WERI-Rb-1 (cell line): ENCODE measurements at places on chromosomes 7 and 10.

GRCh38 chr10:48658243-48658974 is 26.3 kb upstream of the WDFY4 start:
- DNase-seq = peak; percentile 78

GRCh38 chr7:66668677-66669076 is 40.0 kb downstream of the KCTD7 start:
- DNase-seq = no peak

GRCh38 chr7:39949971-39950472 is at the start of gene CDK13:
Gene CDK13 (plus strand): TSS chr7:39950256. CDS start chr7:39950642, 386 bp downstream.
- peak; percentile 89 for DNase-seq

DNA sequence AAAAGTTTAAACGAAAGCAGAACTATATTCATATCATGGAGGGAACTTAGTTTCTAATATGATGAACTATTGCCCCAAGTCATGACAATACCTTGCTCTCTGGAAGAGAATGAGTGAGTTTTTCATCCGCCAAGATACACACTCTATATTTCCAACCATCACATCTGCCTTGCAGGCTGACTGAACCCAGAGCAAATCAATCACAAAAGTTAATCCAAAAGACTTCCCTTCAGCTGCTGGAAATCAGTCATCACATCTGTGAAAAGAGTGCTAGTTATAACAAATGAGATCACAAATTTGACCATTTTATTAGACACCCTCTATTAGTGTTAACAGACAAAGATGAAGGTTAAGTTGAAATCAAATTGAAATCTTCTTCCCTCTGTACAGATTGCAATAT is 261.7 kb upstream of the PRKCQ start:
- DNase-seq = no peak

GRCh38 chr7:73715648-73716317 is 3.7 kb downstream of the STX1A start:
- DNase-seq = peak; percentile 56

- no peak for DNase-seq
These were observed 2.2 kb downstream of the ZNF365 start for GRCh38 chr10:62376071-62377025.

DNA sequence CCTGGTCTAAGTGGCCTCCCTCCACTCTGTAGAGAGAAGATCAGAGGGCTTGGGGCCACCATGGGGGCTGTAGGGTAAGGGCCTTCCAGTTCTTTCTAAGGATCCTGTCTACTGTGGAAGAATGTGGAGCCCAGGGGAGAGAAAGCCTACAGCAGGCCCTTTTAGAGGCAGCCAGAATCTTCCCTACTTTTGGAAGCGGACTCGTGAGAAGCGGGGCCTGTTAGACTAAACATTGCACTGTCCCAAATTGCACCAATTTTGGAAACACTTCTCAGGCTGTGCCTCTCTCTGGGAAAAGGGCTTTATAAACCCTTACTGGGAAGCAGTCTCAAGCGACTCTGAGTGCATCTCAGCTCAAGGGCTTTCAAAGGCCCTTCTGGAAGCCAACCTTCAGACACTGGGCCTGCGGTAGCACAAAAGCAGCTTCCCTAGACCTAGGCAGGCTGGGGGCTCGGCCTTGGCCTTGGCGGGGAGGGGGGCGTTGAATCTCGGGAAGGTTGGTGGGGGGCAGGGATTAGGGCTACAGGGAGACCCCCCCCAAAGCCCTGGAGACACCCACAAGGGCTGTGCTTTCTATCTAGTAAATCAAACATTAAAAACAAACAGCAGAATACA is 298.1 kb downstream of the GFRA1 start:
- no peak for DNase-seq

GRCh38 chr7:55080000-55080623 is 61.3 kb downstream of the EGFR start:
- DNase-seq = no peak

DNA sequence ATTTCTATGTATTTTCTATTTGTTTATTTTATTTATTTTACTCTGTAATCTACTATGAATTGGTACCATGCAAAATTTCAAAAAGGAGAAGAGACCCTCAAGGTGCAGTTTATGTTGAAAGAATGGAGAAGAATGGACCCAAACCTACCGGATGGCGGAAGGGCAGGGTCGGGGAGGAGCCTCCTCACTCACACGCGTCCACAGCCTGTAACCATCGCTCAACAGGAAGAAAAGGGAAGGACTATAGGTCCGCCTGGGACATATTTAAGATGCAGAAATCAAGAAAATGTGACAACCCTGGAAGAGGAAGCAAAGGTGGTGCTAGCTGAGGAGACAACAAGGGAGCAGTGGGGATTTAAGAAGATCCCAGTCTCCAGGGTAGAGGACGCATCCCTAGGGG is 158.4 kb downstream of the COBL start:
- DNase-seq = no peak

- DNase-seq = no peak
These were observed 36.4 kb downstream of the CUBN start for GRCh38 chr10:17092986-17093803.

DNA sequence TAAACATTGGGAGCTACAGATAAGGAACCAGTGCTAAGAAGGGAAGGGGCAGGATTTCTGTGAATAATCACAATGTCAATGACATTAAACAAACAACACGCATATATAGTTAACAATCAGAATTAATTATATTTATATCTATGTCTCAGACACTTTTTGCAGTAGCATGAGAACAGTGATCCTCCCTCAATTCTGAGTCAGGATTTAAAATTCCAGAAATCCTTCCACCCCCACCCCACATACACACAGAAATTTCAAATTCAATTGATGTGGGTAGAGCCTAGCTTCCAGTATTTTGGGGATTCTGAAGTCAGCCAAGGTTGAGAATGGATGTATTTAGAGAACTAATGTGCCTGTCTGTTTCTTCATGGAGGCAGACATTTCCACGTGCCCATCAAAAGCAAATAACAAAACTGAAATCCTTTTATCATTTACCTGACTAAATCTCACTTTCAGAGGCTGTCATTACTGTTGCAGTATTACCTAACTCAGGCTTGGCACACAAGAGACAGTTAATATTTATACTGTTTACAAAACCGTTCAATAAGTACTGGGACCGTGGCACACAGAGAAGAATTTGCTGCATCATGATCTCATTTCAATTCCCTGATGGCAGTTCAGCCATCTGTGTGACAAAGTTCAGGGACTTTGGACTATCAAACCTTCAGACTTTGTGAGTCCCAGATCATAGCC is 116.6 kb upstream of the PALS2 start:
- no peak for DNase-seq

- no peak for DNase-seq
These were observed 54.4 kb downstream of the STK17A start for GRCh38 chr7:43637114-43637806.

DNA sequence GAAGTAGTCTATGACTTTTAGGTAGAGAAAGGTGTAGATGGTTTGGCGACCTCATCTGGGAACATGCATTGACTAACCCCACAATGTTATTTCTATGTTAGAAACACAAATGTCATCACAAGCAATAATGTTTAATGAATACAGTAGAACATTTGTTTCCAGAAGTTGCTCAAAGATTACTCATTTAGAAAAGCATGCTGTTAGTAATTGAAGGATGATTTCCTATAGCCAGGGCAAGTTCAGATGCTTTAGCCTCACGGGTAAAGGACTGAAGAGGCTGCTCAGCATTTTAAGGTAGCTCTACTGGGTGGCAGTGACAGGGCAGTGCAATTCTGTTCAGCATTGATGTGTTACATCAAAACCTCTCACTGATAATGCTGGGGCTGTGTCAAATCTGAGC is 199.3 kb upstream of the FZD1 start:
- no peak for DNase-seq

DNA sequence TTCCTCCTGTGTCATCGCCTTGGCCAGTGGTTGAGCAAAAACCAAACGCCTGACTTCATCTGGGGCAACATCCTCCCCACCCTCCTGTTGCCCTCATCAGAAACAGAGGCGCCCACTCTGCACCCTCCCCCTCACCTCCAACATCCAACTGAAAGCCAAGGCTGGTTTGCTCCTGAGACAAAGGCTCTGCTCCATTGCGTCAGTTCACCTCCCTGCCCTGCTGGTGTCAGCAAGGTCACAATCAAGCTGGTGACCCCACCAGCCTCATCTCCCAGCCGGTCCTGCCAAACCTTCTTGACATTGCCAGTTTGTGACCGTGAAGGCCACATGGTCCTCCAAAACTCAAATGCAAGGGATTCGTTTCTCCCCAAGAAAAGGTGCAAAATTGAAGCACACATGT is 131.7 kb upstream of the ADAM12 start:
- DNase-seq = no peak

DNA sequence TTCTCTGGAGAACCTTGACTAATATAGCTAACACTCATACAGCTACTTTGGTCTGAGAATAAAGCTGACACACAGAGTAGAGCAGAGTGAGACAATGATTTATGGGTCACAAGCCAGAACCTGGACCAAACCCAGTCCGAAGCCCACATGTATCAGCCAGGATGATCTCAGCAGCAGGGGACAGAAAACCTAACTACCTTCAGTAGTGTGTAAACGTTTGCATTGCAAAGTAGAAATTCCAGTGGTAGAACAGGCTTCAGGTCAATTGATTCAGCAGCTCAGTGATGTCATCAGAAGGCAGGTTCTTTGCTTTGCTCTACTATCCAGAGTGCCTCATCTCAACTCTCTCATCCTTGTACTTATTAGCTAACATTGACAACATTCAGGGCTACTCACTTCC is 62.5 kb upstream of the PALS2 start:
- no peak for DNase-seq

DNA sequence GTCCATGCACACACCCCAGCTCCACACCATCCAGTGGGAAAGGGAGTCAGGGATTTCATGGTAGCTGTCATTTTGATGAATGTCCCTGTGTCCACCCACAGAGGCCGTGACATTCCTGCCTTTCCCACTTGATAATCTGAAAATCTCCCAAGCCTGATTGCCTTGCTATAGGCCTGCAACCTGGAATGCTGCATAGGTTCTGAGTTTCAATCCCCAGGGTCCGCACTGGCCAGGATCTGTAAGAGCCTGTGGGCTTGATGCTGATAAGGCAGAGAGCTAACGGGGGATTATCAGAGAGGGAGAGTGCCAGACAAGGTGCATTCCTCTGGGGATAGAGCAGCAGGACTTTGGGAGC is 57.5 kb downstream of the RBM20 start:
- peak; percentile 34 for DNase-seq

GRCh38 chr7:107661081-107661864 is 645 bp downstream of the SLC26A4 start:
- peak; percentile 78 for DNase-seq

GRCh38 chr10:13709931-13710650 is 123.3 kb downstream of the PRPF18 start:
- DNase-seq = no peak

DNA sequence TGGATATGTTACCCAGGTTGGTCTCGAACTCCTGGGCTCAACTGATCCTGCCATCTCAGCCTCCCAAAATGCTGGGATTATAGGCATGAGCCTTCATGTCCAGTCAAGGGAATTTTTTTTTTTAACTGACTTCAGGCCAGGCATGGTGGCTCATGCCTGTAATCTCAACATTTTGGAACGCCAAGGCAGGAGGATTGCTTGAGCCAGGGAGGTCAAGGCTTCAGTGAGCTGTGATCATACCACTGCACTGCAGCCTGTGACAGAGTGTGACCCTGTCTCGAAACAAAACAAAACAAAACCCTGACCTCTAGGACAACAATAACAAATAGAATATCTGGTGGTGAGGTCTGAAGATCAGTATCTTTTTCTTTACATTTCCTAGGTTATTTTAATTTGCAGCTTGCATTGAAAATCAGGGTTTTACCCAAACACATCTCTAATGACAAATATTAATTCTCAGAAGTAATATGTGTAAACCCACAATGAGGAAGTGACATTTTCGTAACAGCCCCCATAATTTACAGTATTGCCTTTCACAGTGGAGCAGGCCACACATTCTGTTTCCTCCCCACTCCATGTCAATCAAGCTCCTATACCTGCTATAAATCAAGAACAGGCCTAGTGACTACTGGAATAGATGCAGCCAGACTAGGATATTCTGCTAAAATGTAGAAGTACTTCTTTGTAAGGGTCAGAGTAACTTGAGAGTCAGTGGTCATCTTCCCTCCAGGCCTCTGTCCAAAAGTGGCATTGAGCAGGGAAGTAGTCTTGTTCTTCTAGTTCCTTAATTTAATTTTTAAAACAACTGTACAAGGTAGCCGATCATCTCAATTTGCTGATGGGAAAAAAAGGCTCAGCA is 43.3 kb upstream of the ECHDC3 start:
- DNase-seq = no peak

DNA sequence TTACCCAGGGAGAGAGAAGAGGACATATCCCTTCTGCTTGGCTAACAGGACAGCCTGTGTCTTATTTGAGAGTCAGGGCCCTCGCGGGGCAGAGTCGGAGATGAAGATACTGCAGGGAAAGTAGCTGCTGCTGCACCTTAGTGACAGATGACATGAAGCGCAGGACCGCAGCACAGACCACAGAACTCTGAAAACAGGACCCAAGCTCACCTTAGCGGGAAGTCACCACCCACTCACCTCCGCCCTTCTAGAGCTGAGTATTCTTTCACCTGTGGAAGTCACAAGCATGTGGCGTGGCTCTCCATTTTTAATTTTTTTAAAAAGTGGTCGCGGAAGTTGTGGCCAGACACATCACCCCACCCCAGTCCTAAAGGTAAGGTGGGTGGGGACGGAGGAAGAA is 191.4 kb downstream of the FAM107B start:
- DNase-seq = no peak

GRCh38 chr10:131016556-131016955 is 295.0 kb downstream of the TCERG1L start:
- DNase-seq = no peak

DNA sequence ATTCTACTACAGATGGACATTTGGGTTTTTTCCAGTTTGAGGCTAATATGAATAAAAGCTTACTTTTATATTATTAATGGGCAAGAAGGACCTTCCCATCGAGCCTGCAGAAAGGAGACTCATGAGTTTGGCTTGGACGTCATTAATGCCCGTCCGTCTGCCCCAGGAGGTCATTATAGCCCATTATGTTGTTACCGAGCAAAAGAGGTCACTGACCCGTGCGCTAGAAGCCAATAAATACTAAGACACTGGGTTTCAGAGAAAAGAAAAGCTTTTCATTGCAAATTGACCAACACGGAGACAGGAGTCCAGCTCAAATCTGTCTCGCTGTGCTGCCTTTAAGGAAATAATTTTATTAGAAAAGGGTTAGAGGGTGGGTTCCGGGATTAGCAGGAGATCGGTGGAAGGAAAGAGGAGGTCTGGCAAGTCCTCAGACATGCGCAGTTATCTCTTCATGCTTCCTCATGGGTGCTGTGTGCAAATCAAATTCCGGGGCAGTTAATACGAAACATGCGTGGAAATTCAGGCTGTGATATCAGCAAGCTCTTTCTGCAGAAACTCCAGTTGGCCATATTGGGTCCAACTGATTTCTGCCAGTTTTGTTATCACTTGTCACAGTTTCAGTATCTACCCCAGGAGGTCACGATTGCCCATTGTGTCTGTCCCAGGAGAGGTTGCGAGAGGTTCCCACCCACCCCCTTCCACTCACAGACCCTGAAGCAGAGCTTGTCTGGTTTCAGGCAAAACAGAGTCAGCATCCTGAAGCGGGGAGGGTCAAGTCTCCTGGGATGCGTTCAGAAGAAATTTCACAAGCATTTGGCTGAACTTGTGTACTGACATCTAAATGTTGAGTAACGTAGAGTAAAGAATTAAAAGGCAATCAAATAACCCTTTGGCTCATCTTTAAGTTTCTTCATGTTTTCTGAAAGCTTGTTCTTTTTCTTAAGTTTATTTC is 1.1 kb upstream of the GALNTL5 start:
- DNase-seq = no peak
